ENCODE measurements at places on chromosomes 4 and X.
A peak's percentile ranks its signal among the peaks of the same experiment; 100 is the strongest.

- no peak for DNase-seq
These were observed 15.9 kb downstream of the PPA2 start for GRCh38 chr4:105458001-105458400.

DNA sequence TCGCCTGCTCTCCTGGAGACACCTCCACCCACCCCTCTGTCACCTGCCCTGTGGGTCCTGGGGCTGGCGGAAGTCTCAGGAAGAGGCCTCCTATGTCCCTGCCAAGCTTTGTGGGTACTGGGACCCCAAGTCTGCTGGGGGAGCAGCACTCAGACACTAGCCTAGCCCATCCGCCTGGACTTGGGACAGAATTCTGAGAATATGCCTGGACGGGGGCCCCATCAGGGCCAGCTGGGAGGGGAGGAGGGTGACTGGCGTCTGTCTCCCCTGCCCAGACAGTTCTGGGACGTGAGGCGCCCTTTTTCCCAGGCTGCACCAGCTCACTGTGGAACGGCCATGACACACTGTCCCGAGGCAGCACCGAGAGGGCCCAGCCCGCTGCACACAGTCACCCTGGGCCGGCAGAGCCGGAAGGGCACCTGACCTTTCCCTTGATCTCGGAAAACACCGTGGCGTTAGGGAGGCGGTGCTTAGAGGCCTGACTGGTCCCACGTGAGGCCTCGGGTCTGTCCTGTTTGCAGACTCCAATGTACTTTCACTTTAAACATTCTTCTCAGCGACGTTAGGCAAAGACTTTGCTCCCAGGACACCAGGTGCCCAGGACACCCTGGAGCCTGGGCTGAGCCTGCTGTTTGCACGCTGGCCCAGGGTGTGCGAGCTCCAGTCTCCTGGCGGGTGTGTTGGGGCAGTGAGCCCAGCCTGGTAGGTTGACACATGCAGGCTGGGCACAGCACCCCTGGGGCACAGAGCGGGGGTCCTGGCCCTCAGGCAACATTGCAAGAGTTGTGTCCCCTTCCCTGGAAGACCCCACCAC is 700 bp downstream of the SLC26A1 start:
- DNase-seq = no peak

DNA sequence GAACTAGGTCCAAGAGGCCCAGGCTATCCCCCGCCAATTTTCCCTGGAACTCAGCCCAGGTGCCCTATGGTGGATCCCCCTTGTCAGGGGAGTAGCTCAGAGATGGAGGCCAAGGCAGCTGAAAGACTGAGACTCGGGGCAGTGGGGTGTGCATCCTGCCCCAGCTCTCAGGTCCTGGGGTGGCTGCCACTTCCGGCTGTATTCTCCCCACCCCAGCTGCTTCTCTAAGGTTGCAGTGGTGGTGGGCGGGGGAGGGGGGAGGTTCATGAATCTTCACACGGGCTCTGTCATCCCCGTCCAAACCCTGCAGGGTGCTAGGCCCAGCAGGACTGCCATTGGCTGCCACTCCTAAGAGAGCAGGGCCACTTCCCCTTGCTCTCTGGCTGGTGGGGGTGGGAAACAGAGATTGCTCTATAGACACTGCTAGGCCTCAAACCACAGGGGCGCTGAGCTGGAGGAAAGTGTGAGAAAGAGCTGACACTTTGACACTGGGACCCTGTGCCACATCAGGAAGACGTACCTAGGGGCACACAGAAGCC is 1.5 kb downstream of the SASH3 start:
- peak; percentile 49 for DNase-seq

GRCh38 chr4:128847082-128847724 is 37.7 kb downstream of the JADE1 start:
- DNase-seq = no peak

DNA sequence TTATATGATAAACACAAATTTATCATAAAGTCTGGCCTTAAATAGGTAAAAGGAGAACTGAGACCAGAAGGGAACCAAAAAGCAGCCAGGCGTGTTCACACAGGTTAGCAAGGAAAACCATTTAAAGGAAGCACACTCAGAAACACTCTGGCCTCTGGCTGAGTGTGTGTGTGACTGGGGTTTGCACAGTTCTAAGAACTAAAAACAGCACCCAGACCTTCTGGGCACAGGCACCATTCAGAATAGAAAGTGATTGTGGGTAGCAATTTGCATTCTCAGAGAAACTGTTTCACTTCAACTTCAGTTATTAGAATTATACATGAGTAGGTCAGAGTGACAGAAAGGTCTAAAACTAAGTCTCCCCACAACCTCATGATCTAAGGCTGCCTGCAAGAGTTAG is 10.0 kb downstream of the GPR82 start:
- no peak for DNase-seq

DNA sequence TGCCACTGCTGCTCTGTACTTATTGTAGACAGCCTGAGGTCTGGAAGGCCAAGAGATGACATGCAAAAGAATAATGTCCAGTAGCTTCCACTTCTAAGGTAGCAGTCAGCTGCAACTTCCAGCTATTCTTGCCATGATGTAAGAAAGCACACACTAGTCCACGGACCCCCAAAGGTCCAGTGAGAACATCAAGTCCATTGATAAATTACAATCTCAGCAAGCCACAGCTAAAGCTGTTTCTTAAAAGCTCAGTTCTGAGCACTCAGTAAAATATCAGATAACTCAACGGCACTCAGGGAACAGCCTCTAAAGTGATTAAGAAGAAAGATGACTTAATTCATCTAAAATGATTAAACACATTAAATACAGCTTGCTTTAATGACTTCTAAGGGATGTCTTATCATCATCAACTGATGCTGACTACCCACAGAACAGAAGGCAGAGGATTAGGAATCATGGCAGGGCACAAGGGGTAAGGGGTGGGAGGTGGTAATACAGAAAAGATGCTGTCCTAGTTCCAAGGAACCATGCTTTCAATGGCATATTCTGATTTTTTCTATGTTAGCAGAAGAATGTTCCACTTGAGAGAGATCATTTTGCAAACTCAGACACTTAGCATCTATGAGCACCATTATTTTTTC is 99.1 kb upstream of the CBR4 start:
- no peak for DNase-seq

- DNase-seq = no peak
These were observed 66.4 kb downstream of the STAP1 start for GRCh38 chr4:67624939-67625338.

DNA sequence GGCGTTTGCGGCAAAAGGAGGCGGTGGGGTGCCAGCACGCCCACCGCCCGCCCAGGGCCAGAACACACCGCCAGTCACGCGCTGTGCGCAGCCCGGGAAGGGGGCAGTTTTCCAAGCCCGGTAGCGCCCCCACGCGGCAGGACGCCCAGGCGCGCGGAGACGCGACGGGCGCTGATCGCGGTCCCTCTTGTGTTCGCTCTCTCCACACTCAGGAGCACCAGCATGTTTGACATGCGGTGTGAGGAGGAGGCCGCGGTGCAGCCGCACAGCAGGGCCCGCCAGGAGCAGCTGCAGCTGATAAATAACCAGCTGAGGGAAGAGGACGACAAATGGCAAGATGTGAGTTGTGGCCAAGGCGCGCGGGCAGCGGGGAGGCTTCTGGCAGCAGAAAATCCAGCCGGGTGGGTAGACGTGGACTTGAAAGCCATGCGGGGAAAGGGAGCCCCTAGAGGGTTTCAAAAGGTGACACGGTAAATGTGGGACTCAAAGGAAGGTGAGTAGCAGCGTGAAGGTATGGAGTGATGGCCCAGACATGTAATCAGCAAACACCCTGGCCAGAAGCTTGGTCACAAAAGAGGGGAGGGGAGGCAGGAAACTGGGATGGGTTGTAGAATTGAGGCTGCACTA is 104.1 kb downstream of the PHOX2B start:
- DNase-seq = no peak

DNA sequence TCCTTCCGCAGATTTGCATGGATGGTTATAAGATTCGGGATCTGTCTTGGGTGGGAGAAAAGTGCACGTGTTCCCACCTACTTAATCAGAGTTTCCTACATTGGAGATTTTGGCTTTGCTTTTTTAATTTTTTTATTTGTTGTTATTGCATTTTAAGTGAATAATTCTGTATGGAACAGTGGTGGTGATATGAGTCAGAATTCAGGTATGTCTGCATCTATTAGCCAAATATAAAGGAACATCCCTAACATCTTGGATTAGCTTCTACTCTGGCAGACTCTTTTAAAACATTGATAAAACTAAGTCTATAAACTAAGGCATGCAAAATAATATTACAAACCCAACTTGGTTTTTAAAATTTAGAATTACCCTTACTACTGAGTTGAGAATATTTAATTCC is 659.8 kb upstream of the EPHA5 start:
- DNase-seq = no peak

- DNase-seq = no peak
These were observed 201.0 kb downstream of the SPRY1 start for GRCh38 chr4:123597586-123597985.

GRCh38 chrX:13432414-13433297 is 112.8 kb upstream of the ATXN3L start:
- no peak for DNase-seq

GRCh38 chr4:151484396-151485102 is 75.6 kb downstream of the FHIP1A start:
- DNase-seq = no peak

DNA sequence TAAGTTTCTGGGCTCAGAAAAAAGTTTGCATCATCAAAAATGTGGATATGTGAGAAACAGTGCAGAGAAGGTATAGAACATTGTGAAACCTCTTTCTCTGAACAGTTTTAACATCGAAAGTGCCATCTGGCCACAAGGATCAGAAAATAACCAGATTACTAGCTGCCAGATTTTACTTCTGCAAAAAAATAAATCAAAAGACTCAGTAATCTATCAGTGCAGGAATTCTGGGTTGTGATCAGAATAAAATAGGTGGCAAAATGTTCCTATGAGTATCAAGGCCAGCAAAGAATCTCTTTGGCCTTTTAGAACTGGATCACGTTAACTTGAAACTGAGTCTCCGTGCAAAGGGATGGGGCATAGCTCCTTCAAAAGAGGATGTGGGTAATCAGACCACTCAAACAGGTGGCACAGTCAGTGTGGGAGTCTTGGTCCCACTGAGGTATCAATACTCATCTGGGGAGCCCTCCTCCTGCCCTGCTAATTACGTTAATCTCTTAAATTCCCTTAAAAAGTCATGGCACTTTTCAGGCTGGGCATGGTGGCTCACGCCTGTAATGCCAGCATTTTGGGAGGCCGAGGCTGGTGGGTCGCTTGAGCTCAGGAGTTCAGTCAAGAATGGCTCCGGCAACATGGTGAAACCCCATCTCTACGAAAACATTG is 26.7 kb upstream of the RBM47 start:
- no peak for DNase-seq

- DNase-seq = no peak
These were observed 2.4 kb upstream of the PRRG3 start for GRCh38 chrX:151692825-151693224.

DNA sequence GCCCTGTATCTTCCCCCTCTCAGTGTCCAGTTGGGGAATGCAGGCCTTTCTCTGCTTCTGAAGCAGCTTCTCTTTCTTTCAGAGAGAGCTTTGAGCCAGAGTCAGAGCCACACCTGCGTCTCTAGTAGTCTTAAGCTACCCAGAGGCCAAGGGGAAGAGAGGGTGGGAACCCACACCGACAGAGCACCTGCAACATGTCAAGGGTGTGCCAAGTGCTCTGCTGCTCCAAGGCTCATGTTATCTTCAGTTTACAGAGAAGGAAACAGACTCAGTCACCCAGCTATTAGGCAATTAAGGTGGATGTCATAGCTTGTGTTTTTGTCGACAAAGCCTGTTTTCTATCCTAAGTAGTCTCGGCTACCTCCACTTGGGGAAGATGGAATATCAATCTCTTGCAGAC is 22.7 kb upstream of the RNF212 start:
- DNase-seq = no peak

- DNase-seq = no peak
These were observed 423.3 kb upstream of the TENM3 start for GRCh38 chr4:181819946-181820345.

- DNase-seq = no peak
These were observed 547.5 kb downstream of the SMARCA1 start for GRCh38 chrX:128975745-128976144.

GRCh38 chr4:10737337-10737736 is 52.8 kb upstream of the CLNK start:
- no peak for DNase-seq

- DNase-seq = no peak
These were observed 288.4 kb downstream of the BCOR start for GRCh38 chrX:39809331-39809730.

DNA sequence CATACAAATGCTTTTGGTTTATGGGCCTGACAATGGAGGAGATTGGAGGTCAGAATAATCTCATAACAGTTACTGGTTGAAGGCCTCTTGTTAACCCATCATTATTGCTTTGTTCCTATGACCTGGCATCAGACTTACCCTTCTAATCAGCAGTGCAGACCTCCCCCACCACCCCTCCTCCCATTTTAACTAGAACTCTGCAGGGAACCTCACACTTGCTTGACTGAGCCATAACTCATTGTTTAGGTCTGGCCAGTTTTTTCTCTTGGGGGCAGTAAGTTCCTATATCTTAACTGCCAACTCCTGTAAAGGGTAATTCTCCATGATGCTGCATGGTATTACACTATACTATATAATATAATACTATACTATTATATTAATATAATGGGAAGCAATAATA is 609.3 kb downstream of the IL1RAPL1 start:
- no peak for DNase-seq

DNA sequence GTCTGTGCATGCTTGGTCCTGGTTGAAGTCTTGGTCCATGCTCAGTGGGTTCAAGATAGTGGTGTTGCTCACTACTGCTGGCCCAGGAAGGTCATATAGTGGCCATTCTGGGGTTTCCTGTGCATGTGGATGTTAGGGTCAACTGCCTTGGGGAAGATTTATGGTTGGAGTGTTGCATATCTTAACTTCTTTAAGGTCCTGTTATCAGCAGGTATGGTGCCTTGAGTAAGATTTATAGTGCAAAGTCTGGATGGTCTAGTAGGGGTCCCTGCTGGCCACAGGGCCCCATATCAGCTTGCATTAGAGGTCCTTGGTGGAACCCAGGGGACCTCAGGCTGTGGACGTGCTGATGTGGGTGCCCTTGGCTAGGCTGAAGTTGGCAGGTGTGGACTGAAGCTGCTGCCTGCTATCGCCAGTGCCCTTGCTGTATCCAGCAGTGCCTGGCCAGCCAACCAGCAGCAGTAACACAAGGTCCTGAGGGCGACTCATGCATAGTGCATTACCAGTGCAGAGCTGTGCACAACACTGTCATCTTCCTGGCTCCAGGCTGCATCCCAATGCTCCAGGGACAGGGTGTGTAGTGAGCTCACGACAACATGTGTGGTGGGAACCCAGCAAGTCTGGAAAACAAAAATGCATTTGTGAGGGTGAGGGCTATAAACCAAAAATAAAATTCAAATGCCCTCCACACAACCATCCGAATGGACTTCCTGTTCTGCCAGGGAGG is 61.0 kb downstream of the BEX3 start:
- DNase-seq = no peak

- no peak for DNase-seq
These were observed 274.6 kb upstream of the GALNTL6 start for GRCh38 chr4:171538601-171539100.

GRCh38 chr4:95255396-95256107 is 293.2 kb downstream of the UNC5C start:
- no peak for DNase-seq

GRCh38 chr4:38757945-38758600 is 24.7 kb downstream of the TLR10 start:
- DNase-seq = no peak

GRCh38 chrX:23932046-23932445 is 24.2 kb downstream of the CXorf58 start:
- no peak for DNase-seq

GRCh38 chr4:123624959-123625358 is 228.4 kb downstream of the SPRY1 start:
- no peak for DNase-seq
